Adipocyte (in vitro differentiated cells): ENCODE measurements at places on chromosomes 11 and 22.

DNA sequence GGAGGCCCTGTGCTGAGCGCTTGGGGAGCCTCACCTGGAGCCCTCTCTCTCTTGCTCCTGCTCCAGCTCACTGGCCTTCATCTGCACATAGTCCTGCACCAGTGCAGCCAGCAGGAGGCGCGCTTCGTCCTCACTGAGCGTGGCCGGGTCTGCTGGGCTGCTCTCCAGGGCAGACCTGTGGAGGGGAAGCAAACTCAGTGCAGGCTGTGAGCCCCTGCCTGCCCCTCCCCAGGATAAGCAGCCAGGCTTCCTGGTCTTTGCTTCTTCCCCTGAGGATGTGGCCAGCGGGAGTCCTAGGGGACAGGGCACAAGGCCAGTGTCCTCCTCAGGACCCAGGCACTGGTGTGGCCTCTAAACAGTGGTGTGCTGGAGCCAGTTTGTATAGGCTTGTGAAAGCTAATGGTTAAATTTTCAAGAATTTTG, 2.2 kb downstream of the CALCA start:
- no peak for DNase-seq

DNA sequence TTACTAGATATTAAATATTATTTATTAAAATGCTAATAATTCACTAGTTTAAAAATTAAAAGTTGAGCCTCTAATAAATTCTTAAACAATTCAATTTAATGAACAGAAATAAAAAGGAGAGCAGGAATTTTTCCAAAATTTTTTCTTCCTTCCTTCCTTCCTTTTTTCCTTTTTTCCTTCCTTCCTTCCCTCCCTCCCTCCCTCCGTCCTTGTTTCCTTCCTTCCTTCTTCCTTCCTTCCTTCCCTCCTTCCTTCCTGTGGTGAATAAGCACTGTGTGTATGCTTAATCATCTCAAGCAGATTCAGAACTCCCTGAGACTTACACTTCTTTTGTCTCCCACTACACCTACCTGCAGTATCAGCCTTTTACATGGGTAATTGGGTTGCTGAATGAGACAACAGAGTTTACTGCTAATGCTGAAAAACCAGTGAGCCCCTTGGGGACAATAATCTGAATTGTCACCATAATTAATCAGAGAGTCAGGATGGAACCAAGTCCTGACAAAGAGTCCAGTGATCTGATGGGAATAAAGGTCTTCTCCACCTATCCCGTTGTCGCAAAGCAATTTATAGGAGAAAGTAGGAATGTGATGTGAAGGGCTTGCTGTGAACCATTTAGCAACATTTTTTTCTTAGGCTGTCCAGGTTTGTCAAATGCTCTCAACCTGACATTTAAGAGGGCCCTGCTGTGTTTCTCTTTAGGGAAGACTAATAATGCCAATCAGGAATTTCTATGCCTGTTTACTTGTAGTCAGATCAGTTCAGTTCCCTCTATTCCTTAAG, 58.1 kb upstream of the CEP295 start:
- no peak for DNase-seq

GRCh38 chr11:11533751-11534150, 88.1 kb downstream of the GALNT18 start:
- no peak for DNase-seq

- no peak for DNase-seq
Observed at GRCh38 chr11:44080951-44081350, 14.5 kb upstream of the EXT2 start.

DNA sequence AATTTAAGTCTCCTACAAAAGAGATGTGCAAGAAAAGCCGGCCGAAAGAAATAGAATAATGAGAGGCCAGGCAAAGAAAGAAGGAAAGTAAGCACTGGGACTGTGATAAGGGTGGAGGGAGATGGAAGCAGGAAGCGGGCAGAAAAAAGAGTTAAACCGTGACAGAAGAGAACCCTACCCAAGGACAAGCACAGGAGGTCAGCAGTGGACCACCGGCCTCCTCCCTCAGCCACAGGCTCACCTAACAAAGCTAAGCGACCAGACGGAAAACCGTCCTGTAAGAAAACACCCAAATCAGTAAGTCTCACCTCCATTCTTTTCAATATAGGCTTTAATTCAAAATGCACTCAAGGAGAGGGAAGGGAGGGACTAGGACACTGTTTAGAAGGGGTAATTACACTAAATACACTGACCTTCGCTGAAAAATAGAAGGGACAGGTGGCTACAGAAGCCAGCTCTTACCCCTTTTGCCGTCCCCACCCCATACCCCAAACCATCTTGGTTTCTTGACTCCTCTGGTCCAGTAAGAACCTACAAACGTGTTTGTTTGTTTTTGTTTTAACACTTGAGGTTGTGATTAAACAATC, 1.9 kb downstream of the FAM181B start:
- DNase-seq: no peak

GRCh38 chr22:38298312-38299005, 18.8 kb downstream of the CSNK1E start:
- no peak for DNase-seq

DNA sequence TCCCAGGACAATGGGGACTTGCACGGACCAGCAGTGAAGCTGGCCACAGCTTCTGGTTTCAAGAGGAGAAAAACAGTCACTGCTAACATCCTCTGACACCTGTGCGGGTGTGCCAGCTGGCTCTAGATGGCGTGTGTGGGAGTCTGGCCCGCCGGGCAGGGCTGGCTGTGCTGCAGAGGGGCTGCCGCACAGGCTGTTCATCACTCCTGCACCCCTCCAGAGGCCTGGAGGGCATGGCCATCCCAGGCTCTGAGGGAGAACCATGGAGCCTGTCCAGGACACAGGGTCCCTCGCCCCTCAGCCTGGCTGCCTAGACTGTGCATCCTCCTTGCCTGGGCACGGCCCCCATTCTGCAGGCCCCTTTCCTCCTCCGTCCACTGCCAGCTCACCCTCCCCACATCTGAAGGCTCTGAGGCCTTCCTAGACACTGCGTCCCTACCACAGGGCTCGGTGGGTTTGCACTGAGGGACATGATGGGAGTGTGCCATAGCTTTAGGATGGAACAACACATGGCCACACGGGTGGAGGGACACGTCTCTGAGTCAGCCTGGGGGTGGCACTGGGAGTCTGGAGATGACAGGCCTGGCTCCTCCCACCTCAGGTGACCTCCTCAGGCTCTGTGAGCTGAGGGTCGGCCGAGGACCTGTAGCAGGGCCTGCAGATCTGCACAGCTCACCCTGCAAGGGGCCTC, 42.1 kb upstream of the GNB1L start:
- DNase-seq: no peak
